IPS DF 19.7 (cell line): ENCODE measurements at places on chromosomes 13 and 19.

DNA sequence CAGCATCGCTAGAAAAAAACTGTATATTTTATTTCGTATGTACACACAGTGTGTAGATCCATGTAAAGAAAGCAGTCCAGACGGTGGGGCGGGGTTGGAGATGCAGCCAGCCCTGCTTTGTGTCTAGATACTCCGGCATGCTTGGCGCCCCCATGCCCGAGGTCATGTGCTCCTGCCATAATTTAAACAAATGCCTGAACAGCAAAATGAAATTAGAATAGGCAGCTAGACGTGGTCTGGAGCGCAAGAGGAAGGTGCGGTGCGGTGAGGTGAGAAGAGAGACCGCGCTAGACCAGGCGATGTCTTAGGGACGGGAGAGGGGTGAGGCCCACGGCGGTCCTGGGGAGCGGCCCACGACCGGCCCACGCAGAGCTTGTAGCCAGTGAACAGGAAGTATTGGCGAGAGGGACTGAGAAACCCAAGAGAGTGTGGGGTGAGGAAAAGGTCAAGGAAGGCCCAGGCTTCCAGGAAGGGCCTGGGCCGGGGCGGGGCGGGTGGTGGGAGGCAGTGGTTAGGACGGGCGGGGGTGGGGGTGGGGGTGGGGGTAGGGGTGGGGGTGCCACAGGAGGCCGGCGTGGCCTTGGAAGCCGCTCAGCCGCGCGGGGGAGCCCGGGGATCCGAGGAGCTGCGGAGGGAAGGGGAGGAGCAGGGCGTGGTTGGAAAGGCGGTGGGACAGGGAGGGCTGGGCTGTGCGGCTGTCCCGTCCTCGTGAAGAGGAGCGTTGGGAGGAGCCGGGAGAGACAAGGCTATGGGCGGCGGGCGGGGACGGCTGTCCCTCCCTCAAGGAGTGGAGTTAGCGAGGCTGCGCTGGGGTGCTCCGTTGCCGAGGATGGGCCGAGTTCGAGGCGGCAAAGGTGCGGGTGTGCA is 254.7 kb upstream of the SGCG start:
- DNase-seq, result peak; percentile 9

DNA sequence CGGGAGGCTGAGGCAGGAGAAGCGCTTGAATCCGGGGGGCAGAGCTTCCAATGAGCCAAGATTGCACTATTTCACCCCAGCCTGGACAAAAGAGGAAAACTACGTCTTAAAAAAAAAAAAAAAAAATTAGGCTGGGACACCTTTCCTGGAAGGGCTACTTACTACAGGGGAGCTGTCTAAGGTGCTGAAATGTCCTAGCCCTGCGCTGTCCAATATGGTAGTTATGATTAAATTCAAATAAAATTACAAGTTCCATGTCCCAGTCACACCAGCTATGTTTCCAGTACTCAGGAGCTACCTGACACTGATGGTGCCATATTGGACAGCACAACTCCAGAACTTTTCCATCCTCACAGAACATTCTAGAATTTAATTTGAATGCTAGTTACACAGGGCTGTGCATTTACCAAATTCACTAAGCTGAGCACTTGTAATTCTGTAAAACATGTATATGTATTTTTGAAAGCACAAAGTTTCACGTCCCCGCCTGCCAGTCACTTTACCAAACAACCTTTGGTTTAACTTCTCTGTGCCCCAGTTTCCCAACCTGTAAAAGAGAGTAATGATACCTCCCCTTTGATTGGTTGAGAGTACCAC is 9.2 kb upstream of the ZSCAN22 start:
- DNase-seq, result no peak

DNA sequence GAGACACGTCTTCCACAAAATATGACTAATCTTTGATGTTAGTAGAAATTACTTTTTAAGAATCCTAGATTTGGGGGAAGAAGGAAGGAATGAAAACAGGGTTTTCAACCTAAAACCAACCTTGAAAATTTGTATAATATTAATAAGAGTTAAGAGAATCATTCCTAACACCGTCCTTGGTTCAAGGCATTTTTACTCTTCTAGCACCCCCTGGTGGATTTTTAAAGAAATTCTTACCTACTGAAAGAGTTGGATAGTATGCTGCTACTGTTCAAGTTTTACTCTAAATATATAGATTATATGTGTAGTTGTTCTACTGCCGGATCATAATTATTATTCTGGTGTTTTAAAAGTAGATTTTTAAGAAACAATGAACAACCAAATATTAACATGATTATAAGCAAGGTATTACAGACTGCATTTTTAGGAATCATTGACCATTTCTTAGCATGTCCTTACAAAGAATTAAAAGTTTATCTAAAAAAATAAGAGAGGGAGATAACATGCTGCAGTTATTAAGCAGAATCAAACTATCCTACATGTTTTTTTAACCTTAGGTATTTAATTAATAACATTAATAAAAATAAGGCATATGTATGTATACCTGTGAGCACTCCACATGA is 7.4 kb upstream of the SLITRK6 start:
- DNase-seq, result no peak

GRCh38 chr13:48526286-48526685 is 6.6 kb downstream of the RCBTB2 start:
- no peak for DNase-seq

- no peak for DNase-seq
Measured at GRCh38 chr19:49820125-49820524, 2.0 kb downstream of the MED25 start.

GRCh38 chr19:43662487-43662886 is 7.5 kb downstream of the PLAUR start:
- DNase-seq, result no peak

DNA sequence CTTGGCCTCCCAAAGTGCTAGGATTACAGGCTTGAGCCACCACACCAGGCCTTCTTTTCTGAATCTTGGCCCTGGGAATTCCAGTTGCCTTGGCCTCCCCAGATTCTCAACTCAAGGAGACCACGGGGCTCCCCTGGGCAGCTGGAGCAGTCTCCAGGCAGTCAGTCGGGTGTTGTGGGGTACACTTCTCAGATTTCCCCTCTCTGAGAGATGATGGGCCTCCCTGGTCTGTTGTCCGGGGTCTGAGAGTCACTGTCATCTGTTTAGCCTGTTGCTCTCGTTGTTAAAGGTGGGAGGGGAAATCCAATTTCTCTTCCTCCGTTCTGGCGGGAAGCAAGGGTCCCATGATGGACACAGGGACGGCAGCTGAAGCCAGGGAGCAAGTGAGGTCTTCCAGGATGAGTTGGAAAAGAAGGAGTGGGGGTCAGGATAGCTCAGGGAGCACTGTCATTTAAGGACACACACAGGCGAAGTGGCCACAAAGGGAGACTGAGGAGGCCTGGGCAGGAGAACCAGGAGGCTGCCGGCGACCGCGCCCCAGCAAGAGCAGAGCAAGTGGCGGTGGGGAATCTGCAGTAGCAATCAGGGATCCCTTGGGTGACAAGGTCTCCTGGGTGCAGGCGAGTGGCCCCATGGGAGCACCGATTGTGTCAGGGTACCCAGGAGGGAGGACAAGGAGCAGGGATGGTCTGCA is 15.7 kb downstream of the WTIP start:
- no peak for DNase-seq

DNA sequence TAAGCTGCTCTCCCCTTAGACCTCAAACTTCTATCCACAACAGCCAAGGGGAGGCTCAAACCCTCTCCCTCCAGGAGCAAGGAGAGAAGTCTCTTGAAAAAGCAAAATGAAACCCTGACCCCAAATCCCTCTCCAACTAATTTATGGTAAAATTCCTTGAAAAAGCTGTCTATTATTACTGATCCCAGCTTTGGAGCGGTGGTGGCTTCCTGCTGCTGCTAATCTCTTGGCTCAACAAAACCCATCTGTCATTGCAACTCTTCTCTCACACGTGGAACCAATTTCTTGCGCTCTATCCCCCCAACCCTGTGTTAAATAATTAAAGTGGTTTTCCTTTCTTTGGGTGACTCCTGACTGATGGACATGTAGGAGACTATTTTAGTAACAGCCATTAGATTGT is 64.1 kb upstream of the OXGR1 start:
- DNase-seq, result no peak

GRCh38 chr19:35205733-35206323 is 22.7 kb downstream of the FAM187B start:
- no peak for DNase-seq

GRCh38 chr13:47680748-47681147 is 320.3 kb downstream of the SUCLA2 start:
- DNase-seq, result no peak

DNA sequence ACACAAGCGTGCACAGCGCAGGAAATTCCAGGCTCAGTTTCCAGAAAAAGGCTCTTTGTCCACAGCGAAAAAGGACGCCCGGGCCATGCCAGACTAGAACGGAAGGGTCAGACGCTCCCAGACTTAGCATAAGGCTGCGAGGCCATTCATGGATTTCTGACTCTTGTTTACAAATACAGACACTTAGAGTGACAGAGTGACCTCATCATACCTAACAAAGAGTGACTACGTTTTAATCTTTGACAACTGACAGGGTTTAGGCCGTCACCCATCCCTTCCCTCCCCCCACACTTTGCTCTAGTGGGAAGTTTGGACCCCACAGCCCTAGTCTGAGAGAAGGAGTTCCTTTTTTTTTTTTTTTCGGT is 418 bp upstream of the ZNF709 start:
- no peak for DNase-seq

GRCh38 chr19:32265995-32266394 is 79.4 kb upstream of the ZNF507 start:
- DNase-seq, result no peak

DNA sequence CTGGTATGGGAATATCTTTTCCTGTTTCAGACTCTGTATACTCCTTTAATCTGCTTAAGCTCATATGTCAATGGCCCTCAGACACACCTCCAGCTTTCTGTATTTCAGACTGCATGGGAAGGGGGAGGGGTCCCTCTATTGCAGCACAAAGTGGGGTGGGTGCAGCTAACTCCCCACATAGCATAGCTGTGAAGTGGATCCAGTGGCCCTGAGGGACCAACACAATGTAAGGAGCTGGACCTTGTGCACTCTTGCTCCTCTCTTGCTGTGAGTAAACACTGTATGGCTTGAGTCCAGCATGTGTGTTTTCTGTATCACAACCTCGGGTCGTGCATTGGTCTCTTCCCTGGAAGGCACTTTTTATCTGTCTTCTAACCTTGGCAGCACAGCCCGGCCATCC is 669.9 kb downstream of the PCDH9 start:
- DNase-seq, result no peak

- no peak for DNase-seq
Measured at GRCh38 chr13:109366525-109366924, 419.9 kb downstream of the IRS2 start.

- no peak for DNase-seq
Measured at GRCh38 chr13:22800526-22801401, 380.0 kb upstream of the SGCG start.

DNA sequence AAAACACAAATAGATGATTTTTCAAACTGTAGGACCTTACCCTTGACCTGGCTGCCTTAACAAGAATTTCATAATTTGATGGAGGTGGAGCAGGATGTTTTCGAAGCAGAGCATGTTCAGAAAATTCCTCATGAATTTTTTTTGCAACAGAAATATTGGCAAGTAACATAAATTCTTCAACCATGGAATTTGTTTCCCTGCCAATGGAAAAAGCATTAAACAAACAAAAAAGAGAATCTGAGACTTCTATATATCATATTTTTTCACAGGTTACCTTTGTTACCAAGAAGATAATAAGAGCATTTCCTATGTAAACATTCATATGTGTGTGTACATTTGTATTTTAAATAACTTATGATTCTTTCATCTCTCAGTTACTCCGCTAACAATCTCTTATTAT is 18.3 kb downstream of the DIS3 start:
- DNase-seq, result no peak

- DNase-seq, result no peak
Measured at GRCh38 chr19:13150187-13150930, at the start of the genes IER2 and STX10. TSS of gene IER2 (plus strand) at chr19:13150411. CDS start at chr19:13153187, 2,776 bp downstream. TSS of gene STX10 (minus strand) at chr19:13150375. CDS start at chr19:13150173, 202 bp downstream.

DNA sequence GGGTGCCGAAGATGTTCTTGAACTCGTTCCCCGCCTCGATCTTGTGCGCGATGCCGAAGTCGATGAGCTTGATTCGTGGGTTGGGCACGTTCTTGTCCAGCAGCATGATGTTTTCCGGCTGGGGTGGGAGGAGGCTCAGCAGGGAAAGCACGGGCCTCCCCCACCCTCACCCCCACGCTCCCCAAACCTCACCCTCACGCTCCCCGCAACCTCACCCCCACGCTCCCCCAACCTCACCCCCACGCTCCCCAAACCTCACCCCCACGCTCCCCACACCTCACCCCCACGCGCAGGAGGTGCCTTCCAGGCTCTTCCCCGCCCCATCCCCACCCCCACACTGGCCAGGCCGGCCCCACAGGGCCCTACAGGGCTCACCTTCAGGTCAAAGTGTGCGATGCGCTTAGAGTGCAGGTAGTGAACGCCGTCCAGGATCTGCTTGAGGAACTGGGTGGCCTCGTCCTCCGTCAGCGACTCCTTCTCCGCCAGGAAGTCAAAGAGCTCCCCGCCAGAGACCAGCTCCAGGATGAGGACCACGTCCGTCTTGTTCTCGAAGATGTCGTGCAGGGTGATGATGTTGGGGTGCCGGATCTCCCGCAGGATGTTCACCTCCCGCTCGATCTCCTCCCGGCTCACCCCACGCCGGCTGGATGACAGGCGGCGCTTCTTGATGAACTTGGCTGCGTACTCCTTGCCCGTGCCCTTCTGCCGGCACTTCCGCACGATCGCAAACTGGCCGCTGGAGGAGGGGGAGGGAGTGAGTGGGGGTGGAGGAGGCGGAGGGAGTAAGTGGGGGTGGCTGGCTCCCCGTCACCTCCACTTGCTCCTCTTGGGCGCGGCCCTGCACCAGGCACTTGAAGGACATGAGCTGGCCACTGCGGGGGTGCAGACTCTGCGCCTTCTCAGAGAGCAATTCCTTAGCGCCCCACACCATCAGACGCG is 6.4 kb downstream of the DAPK3 start:
- no peak for DNase-seq

DNA sequence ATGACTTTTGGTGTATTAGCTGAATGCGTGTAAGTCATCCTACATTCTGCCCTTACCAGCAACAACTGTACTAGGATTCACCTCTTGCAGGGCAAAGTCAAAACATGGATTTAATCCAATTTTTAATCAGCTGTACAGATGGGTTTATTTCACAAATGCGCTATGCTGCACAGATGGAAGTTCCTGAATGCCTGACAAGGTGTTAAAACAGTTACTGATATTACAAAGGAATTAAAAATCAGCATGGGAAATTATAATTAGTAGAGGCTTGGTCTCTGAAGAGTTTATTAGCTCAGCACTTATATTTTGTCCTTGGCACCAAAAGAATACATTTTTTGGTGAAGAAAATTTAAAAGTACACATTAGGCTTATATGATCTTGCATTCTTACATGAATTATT is 448.9 kb downstream of the PCDH9 start:
- DNase-seq, result no peak

GRCh38 chr13:106295971-106296370 is 239.5 kb downstream of the EFNB2 start:
- DNase-seq, result no peak

GRCh38 chr13:41268764-41269163 is 5.4 kb upstream of the MTRF1 start:
- DNase-seq, result no peak

GRCh38 chr13:101065329-101065728 is 351.0 kb downstream of the NALCN start:
- DNase-seq, result no peak

GRCh38 chr13:22696433-22696832 is 484.3 kb upstream of the SGCG start:
- DNase-seq, result no peak
